T-helper 2 cell (primary cell): ENCODE measurements at places on chromosomes 3 and 15.

- no peak for DNase-seq
Measured at GRCh38 chr15:61196156-61196555, 32.9 kb downstream of the RORA start.

DNA sequence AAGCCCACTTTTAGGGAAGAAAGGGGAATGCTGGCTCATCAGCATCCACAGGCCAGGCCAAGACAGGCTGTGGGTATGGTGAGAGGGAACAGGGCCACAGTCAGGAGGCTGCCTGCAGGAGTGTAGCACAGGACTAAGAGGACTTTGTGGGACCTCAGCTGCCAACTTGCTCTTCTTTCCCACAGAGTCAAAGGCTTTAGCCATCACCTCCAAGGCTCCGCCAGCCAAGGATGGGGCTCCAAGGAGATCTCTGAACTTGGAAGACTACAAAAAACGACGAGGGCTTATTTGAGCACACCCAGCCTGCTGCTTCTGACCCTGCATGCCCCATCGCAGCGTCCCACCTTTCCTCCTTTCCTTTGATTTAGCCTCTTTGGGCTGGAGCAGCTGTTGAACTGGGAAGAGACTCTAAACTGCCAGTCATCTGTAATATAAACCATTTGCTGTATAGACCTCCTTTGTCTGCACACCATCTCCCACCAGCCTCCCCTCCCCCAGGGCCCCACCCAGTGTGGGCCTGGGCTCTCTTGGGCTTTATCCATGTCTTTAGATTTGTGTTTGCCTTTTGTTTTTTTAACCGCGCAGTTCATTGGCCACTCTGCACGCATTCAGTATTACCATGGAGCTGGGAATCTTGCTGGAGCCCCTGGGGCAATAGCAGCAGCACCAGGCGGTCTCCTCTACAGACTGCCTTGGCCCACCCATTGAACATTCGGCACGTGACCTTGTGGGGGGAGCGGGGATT is 13.1 kb upstream of the ITPKA start:
- DNase-seq, result no peak

DNA sequence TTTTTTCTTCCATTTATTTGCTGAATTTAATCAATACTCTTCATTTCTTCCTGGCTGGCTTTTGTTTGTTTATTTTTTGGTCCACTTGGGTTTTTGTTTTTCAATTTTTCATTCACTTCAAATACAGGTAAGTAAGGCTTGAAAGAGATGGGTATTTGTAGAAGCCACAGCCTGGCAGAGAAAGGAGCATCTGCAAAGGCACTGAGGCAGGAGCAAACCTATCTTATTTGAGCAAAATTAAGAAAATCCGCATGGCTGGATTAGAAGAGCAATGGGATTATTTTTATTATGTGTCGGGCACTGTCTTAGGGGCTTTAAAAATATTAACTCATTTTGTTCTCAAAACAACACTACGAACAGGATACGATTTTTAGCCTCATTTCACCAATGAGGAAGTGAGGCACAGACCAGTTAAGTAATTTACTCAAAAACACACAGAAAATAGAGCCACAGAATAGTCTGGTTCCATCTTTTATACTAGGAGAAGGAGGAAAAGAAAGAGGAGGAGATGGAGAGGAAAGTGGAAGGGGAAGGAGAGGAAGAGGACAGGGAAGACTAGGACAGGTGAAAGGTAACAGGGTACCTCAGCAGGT is 35.1 kb upstream of the CCDC80 start:
- no peak for DNase-seq

GRCh38 chr3:175404027-175404426 is 544.9 kb downstream of the NAALADL2 start:
- no peak for DNase-seq

DNA sequence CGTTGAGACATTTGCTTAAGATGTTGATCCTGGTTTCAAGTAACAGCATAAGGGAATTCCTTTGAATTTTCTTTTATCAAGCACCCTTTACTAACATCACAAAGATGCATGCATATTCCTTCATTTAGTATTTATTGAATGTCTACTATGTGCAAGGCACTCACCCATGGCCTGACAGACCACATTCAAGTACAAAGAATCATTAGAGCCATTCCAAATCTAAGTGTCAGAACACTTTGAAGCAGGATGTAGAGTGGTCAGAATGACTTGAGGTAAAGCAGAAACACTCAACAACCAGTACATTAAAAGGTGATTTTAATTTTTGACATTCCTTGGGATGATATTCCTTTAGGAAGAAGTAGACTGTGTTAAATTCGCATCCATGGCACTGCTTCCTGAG is 6.0 kb upstream of the WDR5B start:
- DNase-seq, result no peak

DNA sequence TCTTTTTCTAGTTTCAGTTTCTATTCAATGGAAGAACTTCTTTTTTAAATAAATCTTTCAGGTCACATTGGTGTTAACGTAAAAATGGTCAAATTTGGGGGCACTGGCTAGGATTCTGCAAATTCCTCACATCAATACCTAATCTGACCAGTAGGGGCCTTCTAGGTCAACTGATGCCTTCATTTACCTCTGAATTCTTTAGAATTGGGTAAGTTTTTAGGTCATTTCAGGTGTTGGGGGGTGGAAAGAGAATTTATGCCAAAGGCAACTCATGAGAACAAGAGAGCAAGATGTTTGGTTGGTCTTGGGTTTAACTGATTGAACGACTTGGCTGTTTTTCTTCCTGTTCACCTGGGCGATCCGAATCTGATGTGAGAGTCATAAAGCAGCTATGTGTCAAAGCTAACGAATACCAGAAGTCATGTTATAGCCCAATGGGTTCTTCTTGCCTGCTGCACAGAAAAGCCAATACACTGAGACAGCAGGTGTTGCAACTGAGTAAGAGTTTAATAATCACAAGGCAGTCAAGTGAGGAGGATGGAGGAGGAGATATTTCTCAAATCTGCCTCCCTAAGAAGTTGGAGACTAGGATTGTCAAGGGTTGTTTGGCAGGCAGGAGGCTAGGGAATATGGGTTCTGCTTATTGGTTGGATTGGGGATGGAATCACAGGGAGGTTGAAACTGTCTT is 15.3 kb downstream of the LRRC49 start:
- no peak for DNase-seq

- DNase-seq, result no peak
Measured at GRCh38 chr3:99638167-99638948, at the start of gene COL8A1. TSS of gene COL8A1 (plus strand) at chr3:99638594. CDS start at chr3:99790683, 152,089 bp downstream.

GRCh38 chr15:78061963-78062427 is 15.5 kb downstream of the TBC1D2B start:
- DNase-seq, result no peak

DNA sequence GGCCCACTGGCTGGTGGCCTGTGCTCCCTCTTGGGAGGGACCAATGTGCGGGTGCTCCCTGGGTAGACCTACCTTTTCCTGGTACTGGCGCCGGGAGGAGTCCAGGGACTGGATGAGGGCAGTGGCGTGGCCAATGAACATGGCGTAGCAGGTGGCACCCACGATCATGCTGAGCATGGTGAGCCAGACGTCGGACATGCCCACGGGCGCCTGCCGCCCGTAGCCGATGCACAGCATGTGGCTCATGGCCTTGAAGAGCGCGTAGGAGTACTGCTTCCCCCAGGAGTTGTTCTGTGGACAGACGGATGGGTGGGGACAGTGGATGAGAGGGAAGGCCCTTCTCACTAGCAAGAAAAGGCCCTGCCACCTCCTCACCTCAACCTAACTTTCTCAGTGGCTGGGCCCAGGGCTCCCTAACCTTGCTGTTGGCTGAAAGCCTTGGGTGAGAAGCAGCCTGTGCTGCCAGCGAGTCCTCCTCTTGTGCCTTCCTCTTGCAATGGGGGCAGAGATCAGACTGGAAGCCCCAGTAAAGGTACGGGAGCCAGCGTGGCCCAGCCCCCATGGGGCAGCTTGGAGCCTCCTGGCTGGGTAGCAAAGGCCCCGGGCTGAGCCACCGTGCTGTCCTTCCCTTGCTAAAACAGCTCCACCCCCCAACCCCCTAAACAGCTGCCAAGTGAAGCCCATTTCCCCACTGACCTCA is 39.1 kb downstream of the HCN4 start:
- DNase-seq, result no peak

DNA sequence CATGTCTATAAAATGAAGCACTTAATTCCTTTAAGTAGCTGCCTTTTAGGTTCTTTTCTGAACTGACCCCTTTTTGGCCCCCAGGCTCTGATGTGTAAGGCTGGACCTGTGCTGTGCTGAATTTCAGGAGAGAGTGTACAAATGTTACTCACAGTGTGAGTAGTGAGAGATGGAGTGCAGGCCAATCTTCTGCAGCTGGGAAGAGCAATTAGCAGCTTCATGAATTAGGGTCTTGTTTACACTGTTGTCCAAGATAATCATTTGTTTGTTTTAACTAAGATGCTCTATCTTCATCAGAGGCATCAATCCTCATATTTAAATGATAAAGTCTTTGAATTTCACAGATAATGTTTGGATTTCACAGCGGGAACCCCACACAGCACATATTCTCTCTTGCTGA is 19.4 kb downstream of the ARPP21 start:
- no peak for DNase-seq

- DNase-seq, result no peak
Measured at GRCh38 chr3:128949158-128949557, 44.7 kb downstream of the CFAP92 start.
